Temporal lobe (tissue), 4 donors: ENCODE measurements at places on chromosomes 16 and 17. TPM values are rescaled to one million over a fixed set of nuclear protein-coding genes. Genes with fewer than 3 reads are reported as not detected.

CES1 gene
- 2.2 TPM for total RNA-seq

IRX5 gene
- not detected for total RNA-seq

LRRC36 gene
- 0.74 TPM for total RNA-seq

CDK5R1 gene
- total RNA-seq = 224 TPM

DLX4 gene
- total RNA-seq = not detected

CD7 gene
- not detected for total RNA-seq
